ENCODE measurements at places on chromosomes 2 and 18.

GRCh38 chr18:49081511-49082155 lies 130.9 kb upstream of the SMAD7 start:
- no peak for DNase-seq

GRCh38 chr2:144865670-144866069 lies 345.8 kb upstream of the ZEB2 start:
- no peak for DNase-seq

- no peak for DNase-seq
Observed at GRCh38 chr2:238220892-238221521, 17.5 kb upstream of the ILKAP start.

- no peak for DNase-seq
Observed at GRCh38 chr2:206850369-206850768, 85.0 kb downstream of the FASTKD2 start.

DNA sequence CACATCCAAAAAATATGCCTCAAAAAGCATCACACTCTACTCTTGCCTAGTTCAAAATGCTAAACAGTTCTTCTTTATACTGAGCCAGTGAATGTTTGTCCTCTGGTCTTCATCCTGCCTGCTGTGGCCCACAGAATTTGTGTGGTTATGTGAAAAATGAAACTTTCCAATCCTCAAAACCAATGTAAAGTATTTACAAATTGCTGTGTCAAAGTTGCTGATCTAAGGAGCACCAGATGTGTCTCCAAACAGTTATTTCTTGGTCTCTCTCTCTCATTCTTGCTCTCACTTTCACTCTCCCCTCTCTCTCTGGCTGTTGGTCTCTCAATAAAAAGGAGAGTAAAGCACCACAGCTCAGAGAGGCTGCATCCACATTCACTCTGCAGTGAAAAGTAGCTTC lies 23.0 kb downstream of the EPHA4 start:
- no peak for DNase-seq

- DNase-seq = no peak
Observed at GRCh38 chr2:203492965-203493364, 42.1 kb downstream of the RAPH1 start.
